ENCODE measurements at places on chromosomes 3 and 15. TPM values are rescaled to one million over a fixed set of nuclear protein-coding genes. Genes with fewer than 3 reads are reported as not detected.

SERP1 gene
- 349 TPM for total RNA-seq

IP6K1 gene
- 51.2 TPM for total RNA-seq

OR4F6 gene
- not detected for total RNA-seq

CYP1A2 gene
- total RNA-seq: not detected

PRTG gene
- 1.6 TPM for total RNA-seq

All from epithelial cell of alveolus of lung (primary cell).